ENCODE measurements at places on chromosomes 1 and 21. TPM values are rescaled to one million over a fixed set of nuclear protein-coding genes. Genes with fewer than 3 reads are reported as not detected.

DNA sequence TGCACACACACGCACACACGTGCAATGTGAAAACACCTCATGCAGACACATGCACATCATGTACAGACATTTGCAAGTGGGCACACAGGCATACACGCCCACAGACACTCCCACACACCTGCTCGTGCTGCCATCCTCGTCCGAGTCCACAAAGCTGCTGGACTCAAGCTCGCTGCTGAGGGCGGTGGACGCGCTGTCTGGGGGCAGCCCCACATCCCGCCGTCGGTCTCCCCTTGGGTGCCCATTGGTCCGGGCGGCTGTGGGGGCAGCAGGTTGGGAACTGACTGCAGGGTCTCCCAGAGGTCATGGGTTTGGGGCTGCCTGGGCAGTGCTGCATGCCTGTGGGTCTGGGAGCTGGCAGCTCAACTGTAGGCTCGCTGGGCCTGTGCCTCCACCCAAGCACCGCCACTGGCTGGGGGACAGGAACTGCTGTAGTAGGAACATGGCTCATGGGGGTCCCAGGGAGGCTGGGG lies 7.6 kb downstream of the DVL1 start:
- DNase-seq = no peak

DNA sequence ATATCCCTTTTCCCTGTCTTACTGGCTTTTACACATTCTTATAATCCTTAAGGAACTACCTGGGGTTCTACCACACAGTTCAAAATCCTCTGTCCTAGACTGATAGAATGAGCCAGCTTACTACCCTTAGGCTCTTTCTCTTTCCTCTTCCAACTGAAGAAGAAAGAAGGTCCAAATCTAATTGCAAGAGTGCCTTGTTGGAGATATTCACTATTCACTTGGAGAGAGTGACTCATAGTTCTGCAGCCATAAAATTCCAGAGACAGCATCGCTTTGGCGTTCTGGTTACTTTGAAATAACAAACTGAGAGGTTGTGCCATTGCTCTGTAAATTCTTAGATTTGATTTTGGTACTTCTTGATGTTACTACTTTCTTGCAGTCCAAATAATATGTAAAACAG lies 4.2 kb downstream of the CADM3 start:
- no peak for DNase-seq

DNA sequence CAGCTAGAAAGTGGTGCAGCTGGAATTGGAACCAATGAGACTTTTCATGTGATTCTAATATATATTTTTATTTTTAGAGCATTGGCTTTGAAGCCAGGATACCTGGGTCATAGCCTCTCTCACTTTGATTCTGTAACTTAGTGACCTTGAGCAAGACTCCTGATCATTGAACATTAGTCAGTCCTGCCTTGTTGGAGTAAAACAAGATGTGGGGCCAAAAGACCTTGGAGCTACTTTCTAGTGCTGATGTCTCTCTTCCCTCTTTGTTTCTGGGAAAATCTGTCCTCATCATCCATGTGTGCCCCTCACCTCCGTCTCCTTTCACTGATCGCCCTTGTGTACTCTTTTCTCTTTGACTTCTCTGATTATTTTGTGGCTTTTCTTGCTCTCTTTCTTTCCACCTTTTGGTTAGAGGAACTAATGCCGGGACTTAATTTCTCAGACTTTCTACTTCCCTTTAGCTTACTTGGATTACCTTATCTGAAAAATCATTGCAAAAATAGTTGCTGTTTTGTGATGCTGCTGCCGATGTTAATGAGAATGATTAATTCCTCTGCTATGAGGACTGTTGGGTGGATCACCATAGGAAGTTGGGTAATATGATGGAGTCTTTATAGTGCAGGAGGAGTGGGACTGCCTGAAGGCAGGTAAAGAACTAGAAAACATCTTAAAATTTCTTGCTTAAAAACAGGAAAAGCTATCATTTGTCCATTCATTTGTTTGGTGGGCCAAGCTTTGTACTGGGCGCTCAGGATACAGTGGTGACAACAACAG lies 72.0 kb downstream of the NOS1AP start:
- no peak for DNase-seq

CHODL gene
- 0.91 TPM for total RNA-seq

GRCh38 chr1:69123486-69123885 lies 444.2 kb upstream of the LRRC7 start:
- DNase-seq = no peak

- no peak for DNase-seq
Observed at GRCh38 chr1:171141688-171142415, 43.2 kb upstream of the FMO2 start.

- DNase-seq = no peak
Observed at GRCh38 chr1:201506092-201506491, 831 bp downstream of the CSRP1 start.

DNA sequence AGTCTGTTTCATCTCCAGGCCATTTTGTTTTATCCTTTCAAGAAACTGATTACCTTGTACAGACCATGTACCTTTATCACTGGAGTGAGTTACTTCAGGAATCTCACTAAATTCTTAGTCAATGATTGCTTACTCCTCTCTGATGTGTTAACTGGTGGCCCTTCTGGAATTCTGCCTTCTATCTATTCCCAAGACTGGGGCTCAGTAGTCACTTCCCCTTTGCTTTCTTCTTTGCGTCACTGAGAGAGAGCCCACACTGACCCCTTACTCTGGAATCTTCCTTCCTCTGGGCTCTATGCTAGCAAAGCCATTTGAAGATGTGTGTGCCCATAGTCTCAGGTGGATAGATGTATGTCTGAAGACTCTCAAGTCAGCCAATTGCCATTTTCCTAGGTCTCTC lies 34.6 kb downstream of the XCL2 start:
- no peak for DNase-seq

DNA sequence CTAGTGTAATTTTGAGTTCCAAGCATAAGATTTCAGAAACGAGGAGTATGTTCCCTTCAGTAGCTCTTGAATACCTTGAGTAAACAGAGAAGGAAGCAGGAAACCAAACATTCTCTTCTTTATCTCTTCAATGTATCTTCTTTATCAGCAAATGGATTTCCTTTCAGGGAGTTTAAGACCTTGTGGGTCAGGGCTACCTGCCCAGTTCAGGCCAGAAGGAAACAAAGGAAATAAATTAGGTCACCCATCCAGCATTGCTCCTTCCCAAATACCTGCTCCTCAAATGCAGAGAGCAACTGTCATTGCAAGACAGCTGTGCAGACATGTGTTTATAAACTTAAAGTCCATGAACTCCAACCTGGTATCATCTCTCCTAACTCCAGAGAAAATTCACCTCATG lies 130.1 kb upstream of the SOD1 start:
- no peak for DNase-seq

GRCh38 chr1:184101571-184101970 lies 50.0 kb downstream of the TSEN15 start:
- DNase-seq = no peak

DNA sequence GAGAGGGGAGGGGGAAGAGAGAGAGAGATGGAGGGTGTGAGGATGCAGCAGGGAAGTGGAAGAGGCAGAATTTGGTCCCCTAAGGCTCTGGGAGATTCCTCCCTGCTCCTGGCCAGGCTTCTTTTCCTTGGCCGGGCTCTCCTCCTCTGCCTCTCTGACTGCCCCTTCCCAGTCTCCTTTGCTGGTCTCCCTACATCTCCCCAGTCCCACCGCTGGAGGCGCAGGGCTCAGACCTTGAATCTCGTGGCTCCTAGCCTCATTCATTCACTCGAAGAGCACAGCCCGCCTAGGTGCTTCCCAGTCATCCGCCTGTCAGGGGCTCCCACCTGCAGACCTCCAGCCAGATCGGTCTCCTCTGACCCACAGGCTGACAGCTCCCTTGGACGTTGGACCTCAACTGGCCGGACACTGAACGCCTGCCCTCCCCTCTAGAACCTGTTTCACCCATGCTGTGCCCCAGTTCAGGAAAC lies 76.5 kb downstream of the VWA5B1 start:
- DNase-seq = no peak

GRCh38 chr21:28991861-28992525 lies 684 bp downstream of the LTN1 start:
- DNase-seq = no peak

- DNase-seq = no peak
Observed at GRCh38 chr21:42160111-42160721, 58.7 kb upstream of the ABCG1 start.

DNA sequence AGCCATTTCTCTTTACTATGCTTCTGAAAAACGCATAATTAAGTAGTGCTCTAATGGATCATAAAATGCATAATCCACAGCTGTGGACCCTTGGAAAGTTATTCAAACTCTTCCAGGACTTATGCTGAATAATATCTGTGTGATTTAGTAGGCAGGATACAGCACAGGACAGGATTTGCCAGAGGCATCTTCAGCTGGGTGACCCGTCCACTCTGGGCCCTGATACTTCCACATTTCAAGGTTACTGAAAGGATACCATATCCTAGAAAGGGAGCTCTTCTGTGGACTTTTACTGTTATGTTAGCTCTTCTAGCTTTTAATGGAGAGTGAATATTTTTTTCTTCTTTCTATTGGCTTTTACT lies 49.6 kb downstream of the MAP10 start:
- DNase-seq = no peak

DNA sequence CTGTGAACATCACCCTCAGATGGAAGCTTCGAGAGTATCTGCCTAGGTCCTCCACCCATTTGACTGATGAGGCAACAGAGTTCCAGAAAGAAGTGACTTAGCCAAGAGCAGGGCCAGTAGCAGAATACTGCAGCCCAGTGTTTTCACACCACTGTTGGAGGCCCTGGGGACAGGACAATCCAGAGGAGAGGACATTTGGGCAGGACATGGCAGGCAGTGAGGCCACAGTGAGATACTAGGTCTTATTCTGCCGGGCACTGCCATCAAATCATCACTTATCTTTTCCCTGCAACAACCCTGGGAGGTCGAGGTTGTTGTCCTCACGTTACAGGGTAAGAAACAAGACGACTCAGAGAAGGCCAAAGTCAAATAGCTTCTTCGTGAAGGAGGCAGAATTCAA lies 5.5 kb upstream of the FOXO6 start:
- DNase-seq = no peak

RCSD1 gene
- total RNA-seq = 121 TPM

FAM43B gene
- total RNA-seq = not detected

DNA sequence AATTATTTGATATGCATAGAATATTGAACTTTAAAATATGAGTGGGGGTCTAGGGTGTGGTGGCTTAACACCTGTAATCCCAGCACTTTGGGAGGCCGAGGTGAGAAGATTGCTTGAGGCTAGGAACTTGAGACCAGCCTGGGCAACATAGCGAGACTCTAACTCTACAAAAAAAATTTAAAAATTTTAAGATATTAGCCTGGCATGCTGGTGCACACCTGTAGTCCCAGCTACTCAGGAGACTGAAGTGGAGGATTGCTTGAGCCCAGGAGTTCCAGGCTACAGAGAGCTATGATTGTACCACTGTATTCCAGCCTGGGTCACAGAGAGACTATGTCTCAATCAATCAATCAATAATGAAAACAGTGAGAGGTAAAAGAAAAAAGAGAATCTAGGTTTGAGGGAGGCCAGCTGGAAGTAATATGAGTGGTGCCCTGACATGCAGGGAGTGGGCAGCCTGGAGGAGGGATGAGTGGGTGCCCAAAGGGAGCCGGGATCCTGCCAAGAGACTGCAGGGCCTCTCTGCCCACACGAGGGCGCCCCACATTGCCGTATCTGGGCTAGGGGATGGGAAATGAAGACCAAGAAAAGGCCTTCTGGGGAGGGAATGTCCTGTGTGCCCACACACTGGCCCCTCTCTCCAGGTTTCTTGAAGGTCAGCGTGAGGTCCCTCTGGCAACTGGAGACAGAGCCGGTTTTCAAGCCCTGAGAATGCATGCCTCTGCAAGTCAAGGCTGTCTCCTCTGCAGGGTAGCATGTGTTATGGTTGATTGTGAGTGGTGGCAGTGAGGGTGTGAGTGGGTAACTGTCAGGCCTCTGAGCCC lies 93.9 kb upstream of the PPM1J start:
- DNase-seq = peak; percentile 75

DNA sequence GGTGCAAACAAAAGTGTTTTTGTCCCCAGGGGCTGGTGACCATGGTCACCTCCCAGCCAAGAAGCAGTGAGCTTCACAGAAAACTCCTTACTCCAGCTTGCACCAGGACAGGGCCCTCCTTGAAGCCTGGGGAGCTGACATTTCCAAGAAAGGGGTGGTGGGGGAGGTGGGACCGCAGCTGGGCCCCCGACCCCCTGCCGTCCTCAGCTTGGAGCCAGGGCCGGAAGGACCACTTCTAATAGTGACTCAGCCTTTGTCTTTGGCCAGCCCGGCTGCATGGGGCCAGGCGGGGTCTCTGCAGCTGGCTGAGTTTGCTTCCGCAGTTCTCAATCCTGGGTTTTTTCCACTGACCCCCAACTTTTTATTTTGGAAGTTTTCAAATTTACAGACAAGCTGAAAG lies 136.5 kb upstream of the POU3F1 start:
- DNase-seq = no peak

GRCh38 chr1:184222652-184223052 lies 164.2 kb upstream of the C1orf21 start:
- peak; percentile 48 for DNase-seq

- DNase-seq = no peak
Observed at GRCh38 chr1:33685256-33685655, 178.6 kb upstream of the HMGB4 start.

- no peak for DNase-seq
Observed at GRCh38 chr1:909861-910310, 13.8 kb upstream of the SAMD11 start.

Data from activated CD8-positive, alpha-beta memory T cell treated with anti-CD3 and anti-CD28 coated beads, Interleukin-2, amount 10 ng/mL, durations not matched to agents 7 days and 5 days (primary cell).